ENCODE measurements at places on chromosomes 7 and 10.

- DNase-seq, result no peak
Observed at GRCh38 chr7:121562259-121562658, 166.2 kb upstream of the FAM3C start.

DNA sequence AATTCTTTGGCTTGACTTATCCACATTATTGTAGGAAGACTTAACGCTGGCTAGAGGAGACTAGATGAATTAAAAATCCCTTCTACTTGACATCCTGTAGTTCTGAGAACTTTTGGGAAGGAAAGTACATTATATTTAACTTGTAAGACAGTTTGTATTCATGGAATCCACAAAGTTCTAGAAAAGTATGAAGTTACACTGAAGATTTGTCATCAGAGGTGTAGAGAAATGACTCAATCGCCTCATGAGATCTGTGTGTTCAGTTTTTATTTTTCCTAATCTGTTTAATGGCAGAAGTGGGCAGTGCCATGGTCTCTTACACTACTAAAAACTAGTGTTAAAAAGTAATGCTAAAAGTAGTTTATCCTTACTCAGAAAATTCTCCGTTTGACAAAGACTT, 89.1 kb upstream of the SMIM30 start:
- DNase-seq, result no peak

DNA sequence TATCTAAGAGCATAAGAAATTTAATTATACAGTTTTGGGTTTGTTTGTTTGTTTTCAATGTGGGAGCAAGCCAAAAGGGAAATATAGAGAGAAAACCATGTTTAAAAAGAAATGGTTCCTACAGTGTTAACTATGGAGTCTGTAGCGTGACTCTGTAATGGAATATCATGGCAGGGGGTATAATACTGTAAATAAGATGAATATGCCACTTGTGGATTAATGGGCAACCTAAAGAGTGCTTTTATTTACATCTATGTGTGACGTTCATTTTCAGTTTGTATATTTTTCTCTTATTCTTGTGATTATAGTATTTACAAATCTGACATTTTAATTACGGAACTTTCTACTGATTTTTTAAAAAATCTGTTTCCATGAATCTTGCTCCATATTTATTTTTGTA, 95.9 kb downstream of the POLL start:
- no peak for DNase-seq

GRCh38 chr7:139745678-139746143, 32.1 kb downstream of the HIPK2 start:
- DNase-seq, result no peak

GRCh38 chr10:110354322-110354766, 49.6 kb upstream of the SMNDC1 start:
- peak; percentile 93 for DNase-seq

- no peak for DNase-seq
Observed at GRCh38 chr7:38476764-38477163, 154.4 kb downstream of the AMPH start.

- DNase-seq, result peak; percentile 60
Observed at GRCh38 chr7:155644971-155645509, 579 bp downstream of the RBM33 start.

GRCh38 chr10:50624866-50625501, 1.2 kb upstream of the SGMS1 start:
- DNase-seq, result peak; percentile 72

DNA sequence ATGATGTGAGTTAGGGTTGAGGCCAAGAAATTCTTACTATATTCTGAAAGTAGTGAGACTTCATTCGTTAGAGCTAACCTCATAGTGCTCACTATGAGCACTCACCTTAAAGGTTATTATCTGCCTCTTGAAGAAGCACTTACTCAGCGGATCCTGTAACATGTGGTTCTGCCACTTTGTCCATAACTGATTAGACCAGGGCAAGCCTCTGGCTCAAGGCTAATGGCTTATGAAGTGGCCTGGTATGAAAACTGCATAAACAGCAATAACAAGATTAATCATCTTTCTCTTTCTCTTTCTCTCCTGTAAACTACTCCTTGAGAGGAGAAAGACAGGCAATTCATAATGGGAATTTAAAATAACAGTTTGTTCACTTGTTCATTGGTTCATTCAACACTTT, 82.8 kb downstream of the MAPK8 start:
- no peak for DNase-seq

DNA sequence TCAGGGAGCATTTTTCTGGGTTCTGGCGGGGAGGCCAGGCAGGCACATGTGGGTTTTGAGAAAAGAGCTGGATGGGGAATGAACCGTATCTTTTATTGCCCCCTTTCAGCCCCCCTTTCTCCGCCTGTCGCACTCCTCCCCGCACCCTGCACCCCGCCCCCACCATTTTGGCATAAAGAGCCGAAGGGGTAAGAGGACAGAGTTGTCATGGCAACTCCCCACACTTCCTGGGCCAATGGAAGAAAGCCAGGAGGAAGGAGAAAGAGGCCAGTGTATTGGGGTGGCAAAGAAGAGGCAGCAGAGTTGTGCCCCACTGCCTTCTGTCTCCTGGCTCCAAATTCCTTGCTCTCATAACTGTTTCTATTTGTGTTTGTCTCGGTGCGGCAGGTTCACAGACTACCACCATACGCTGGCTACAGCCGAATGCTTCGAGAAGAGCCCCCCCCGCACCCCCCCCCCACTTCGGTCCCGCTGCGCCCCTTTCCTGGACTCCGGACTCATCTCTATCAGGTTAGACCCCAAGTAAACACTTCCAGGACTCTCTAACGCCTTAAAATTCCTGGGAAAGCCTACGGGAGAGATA, 3.4 kb downstream of the KCNIP2 start:
- DNase-seq, result peak; percentile 44

DNA sequence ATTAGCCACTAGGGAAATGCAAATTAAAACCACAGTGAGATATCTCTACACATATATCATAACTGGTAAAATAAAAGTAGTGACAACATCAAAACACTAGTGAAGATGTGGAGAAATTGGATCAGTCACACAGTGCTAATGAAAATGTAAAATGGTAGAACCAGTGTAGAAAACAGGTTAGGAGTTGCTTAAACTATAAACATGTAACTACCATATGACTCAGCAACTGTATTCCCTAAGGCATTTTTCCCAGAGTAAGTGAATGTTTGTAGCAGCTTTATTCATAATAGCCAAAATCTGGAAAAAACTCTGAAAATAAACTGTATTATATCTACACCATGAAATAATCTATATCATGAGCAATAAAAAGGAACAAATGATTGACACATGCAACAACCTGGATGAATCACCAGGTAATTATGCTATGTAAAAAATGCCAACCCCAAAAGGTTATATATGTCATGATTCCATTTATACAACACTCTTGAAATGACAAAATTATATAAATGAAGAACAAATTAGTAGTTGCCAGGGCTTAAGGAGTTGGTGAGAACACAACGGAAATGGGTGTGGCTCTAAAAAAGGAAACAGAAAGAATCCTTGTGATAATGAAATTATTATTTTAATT, 22.8 kb downstream of the SLC25A40 start:
- DNase-seq, result no peak

GRCh38 chr10:78433076-78433595, 399.5 kb downstream of the RPS24 start:
- no peak for DNase-seq

DNA sequence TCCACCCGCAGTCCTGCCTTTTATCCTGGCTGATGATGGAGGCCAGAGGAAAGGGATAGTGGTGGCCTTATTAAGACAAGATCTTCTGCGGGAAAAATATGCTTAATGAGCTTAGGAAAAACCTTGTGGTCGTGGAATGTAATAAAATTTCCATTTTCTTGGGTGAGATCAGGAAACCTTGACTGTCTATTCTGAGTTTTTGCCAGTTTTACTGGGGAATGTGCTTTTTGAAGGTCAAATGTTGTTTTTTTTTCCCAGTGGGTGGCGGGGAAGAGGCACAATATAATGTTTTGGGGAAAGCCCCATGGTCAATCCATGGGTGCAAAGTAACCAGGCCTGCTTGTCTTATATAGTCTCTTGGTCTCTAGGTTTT, 118.5 kb downstream of the CREB5 start:
- DNase-seq, result no peak

DNA sequence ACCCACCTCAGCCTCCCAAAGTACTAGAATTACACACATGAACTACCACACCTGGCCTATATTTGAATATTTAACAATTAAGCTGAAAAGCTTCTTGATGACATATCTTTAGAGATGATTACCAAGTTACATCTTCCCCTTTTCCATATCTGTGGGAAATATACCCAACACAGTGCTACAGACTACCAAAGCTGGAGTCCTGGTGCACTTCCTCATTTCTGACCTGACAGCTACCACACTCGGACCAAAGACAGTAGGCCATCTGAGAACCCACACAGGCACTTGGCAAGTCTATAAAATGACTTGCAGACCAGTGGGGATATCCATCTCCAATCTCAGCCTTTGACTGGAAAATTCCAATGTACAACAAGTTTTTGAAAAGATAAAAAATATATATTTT, 270.4 kb upstream of the KLF14 start:
- DNase-seq, result no peak

- no peak for DNase-seq
Observed at GRCh38 chr7:142612237-142612881, 136.9 kb upstream of the PRSS1 start.

GRCh38 chr10:80538481-80539185, 931 bp downstream of the SH2D4B start:
- no peak for DNase-seq

DNA sequence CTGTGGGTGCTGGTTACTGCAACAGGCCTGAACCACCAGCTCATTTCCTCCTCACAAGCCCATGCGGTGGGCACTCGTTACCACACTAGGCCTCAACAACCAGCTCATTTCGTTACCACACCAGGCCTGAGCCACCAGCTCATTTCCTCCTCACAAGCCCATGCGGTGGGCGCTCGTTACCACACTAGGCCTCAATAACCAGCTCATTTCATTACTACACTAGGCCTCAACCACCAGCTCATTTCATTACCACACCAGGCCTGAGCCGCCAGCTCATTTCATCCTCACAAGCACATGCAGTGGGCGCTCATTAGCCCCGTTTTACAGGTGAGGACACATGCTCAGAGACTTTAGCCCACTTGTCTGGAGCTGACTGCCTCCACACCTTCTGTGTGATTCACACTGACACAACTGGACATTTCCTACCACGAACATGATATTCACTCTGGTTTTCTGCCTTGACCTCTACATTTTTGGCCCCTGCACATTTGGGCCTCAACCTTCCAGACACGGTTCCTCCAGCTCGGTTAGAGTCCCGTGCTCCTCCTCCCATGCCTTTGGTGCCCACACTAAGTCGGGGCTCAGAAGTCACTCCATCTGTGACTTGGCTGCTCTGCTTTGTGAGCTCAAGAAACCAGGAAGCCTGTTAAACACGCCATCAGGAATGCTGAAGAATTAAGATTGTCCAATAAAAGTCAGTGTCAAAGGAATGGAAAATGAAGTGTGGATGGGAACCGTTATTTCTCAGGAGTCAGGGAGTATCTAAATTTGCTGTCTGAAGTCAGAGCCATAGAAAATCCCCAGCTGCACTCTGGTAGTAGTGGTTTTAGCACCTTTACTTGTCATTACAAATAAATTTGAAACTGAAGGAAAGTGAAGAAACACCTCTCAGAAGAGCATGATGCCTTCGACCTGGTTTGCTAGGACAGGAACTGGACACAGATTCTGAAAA, 55.8 kb upstream of the LANCL2 start:
- peak; percentile 86 for DNase-seq

GRCh38 chr7:41578700-41579099, 124.2 kb downstream of the INHBA start:
- no peak for DNase-seq

- DNase-seq, result no peak
Observed at GRCh38 chr10:132198381-132199181, 11.8 kb downstream of the DPYSL4 start.

DNA sequence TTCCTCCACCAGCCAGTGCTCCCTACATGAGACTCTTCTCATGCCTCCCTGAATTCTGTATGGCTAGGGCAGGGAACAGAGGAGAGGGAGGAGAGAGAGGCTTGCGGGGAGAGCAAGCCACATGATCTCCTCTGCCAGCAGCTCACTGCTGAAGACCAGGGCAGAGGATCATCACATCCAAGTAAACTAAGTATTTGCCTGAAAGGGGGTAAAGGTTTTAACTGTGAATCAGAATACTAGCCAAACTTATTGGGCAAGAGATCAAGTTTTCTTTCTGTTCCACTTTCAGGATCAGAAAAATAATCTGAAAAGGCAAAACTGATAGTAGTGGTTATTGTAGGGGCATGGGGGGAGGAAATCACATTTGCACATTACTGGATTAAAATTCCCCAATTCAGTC, 17.8 kb upstream of the ERCC6 start:
- no peak for DNase-seq

- peak; percentile 27 for DNase-seq
Observed at GRCh38 chr10:83917537-83918506, 221.5 kb upstream of the GHITM start.

GRCh38 chr10:22444219-22444788, 99.0 kb downstream of the SPAG6 start:
- DNase-seq, result no peak

DNA sequence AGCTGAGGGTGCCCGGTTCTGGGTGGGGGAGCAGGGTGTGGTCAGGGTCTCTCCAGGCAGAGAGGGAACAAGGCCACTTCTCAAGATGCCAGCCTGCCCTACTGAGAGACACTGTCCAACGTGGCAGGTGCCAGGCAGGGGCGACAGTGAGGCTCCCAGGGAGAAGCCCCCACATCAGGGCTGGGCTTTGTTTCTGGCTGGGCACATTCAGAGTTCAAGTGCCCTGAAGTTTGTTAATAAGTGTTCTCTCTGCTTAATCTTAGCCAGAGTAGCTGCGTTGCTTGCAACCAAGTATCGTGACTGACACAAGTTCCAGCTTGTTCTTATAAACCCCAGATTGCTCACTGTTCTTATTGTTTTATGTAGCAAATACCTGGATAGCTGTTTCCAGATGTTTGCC, 21.8 kb downstream of the FOXL3 start:
- no peak for DNase-seq

DNA sequence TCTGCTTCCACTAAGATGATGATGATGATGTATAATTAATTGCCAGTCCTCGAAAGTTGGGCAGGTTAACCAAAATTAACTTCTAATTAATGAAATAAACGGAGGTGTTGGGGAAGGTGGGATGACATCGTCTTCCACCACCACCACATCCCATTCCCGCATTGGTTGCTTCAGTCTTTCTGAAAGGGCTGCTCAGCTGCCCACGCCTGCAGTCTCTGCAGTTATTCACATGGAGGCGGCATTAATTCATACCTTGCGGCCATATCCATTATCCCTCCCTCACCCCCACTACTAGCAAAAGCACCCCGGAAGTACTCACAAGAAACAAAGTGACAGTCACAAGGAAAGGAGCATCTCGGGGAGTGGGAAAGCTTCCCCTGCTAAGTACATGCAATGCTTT, 387.9 kb downstream of the DPP6 start:
- DNase-seq, result no peak

GRCh38 chr7:64618785-64619456, 47.0 kb upstream of the ZNF107 start:
- DNase-seq, result no peak

DNA sequence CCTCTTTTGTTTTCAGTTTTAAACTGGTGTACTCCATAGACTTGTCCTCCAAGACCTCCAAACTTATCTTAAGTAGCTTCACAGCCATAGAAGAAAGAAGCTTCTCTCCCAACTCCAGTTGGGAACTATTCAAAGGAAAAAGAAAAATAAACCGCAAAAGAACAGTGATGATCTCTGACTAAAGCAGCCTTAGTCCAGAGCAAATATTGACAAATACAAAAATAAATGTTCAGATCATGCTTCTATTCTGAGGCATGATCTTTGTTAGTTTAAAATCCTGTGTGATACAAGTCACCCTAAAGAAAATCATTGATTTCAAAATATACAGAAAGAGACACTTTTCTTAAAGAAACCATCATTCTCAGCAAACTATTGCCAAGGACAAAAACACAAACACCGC, 373.0 kb upstream of the SMIM30 start:
- DNase-seq, result no peak
